Lung microvascular endothelial cell (primary cell): ENCODE measurements at places on chromosomes 1 and 21. TPM values are rescaled to one million over a fixed set of nuclear protein-coding genes. Genes with fewer than 3 reads are reported as not detected.

DNA sequence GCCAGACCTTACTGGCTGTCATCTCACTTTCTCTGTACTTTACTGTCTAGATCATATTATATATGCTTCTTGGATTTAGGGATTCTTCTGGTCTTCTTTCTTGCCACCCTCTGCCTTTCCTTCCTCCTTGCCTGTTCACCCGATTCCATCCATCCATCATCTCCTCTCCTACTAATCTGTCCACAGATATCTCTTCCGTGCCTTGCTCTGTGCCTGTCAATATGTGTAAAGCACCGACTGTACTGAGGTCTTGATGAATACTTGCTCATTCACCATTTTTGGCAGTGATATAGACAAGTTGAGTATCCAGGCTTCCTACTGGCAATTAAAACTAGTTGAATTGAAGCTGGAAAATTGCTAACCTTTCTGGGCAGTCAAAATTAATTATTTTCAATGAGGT, 8.1 kb downstream of the FMN2 start:
- DNase-seq, result no peak

GRCh38 chr1:89870998-89871397, 50.2 kb downstream of the LRRC8D start:
- no peak for DNase-seq

GRCh38 chr1:30749691-30750583, 7.6 kb downstream of the LAPTM5 start:
- DNase-seq, result no peak

DNA sequence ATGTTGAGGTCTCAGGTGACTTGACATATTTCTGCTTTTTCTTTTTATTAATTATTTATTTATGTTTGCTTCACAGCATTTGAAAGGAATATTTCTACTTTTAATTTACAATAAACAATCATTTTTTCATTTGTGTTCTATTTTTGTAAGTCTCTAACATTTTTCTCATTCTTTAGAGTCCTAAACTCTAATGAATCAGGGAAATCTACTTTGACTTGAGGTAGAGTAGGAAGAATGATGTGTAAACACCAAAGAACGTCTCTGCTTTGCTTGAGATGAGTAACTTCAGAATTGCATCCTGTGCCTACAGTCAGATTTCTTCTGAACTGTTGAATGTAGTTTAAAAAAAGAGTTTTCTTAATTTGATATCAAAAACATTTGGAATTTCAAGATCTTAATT, 65.2 kb downstream of the CNST start:
- DNase-seq, result peak; percentile 67

DNA sequence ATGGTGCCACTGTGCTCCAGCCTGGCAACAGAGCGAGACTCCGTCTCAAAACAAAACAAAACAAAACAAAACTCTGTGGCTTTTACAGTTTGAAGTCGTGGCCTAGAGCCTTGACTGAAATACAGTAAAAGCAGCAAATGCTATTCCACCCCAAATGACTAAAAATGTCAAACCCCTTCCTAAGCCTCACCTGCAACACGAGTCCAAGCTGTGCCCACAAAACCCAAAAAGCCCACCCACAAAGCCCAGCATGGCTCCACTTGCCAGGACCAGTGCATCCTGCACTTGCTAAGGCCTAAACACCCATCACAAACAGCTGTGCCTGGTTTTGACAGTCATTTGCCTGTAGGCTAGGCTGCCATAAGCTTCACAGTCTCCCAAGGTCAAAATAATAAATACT, 21.3 kb downstream of the VAV3 start:
- DNase-seq, result no peak

- peak; percentile 84 for DNase-seq
These were observed 67.7 kb upstream of the RCC1 start for GRCh38 chr1:28437924-28438699.

GRCh38 chr1:244140420-244140819, 89.3 kb downstream of the ZBTB18 start:
- no peak for DNase-seq

DNA sequence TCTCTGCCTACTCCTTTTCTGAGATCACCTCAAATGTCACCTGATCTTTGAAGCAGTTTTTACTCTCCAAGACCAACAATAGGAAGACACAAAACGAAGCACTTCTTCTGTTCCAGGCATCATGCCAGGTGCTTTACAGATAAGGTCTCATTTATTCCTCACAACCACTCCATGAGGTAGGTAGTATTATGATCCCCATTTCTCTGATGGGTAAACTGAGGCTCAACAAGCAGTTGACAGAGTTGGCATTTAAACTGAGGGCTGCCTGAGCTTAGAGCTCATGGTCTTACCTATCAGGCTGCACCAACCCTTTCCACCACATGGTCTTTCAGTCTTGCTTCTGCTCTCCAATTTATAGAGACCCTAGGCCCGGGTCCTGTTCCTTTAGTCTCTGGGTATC, 147.2 kb upstream of the JUN start:
- no peak for DNase-seq

DNA sequence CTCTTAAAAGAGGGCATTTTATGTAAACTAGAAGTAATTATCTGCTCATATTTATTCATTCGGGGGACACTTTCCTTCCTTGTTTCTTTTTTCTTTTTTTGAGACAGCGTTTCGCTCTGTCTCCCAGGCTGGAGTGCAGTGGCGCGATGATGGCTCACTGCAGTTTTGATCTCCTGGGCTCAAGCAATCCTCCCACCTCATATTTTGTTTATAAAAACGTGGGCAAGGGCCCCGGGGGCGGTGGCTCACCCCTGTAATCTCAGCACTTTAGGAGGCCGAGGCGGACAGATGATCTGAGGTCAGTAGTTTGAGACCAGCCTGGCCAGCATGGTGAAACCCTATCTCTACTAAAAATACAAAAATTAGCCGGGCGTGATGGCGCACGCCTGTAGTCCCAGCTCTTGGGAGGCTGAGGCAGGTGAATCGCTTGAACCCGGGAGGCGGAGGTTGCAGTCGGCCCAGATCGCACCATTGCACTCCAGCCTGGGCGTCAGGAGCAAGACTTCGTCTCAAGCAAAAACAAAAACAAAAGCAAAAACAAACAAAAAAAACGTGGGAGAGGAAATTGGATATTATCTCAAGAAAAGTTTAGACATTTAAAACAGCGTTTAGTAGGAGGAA, 926 bp upstream of the DFFA start:
- no peak for DNase-seq

GRCh38 chr1:36816348-36816747, 218.0 kb downstream of the GRIK3 start:
- no peak for DNase-seq

GRCh38 chr21:28871388-28872010, 121.2 kb downstream of the LTN1 start:
- DNase-seq, result no peak

DNA sequence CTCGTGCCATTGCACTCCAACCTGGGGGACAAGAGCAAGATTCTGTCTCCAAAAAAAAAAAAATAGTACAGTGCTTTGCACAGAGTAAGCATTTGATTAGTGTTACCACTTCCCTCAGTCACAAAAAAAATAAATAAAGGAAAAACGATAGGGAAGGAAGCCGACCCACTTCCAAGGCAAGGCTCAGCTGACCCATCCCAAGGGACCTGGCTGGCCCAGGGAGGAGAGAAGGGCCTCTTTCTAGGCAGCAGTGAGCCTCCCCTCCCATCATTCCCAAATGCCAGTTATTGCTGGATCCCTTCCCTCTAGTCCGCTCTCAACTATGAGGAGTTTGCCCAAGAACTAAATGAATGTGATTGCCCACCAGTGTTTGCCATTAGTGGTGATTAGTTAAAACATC, 77.8 kb downstream of the TMEM53 start:
- DNase-seq, result no peak

- DNase-seq, result no peak
These were observed 85.2 kb upstream of the TLR5 start for GRCh38 chr1:223228201-223228600.

DNA sequence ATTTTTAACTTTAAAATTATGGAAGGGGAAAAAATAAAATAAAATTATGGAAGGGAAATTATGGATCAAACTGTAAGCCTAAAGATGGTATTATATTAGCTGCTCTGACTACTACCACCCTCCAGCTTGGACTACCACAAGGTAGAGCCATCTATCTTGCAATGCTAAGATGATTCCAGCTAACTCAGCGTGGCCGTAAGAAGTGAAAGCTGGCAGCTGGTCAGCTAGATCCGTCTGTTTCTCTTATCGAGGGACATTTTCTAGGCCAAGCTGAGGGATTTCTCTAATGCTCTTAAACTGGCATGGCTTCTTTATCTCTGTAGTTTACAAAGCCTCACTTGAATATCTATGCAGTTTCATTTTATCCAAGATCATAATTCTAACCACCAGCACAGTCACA, 31.5 kb downstream of the LYST start:
- DNase-seq, result peak; percentile 58

DNA sequence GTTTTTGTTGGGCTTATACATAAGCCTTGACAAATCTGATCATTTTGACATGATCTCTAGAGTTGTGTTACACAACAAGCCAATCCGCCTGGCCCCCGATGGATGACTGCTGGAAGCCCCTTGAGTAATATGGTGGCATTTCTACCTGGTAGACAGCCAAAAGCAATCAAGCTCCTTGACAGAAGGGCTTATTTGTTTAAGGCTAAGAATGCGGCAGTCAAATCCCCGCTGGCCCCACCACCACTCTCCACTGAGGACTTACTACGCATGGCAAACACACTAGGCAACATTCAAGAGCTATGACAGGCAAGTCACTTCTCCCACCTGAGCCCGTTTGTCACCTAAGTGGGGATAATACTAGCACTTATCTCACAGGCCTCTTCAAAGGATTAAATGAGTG, 33.4 kb upstream of the C1orf198 start:
- DNase-seq, result no peak

DNA sequence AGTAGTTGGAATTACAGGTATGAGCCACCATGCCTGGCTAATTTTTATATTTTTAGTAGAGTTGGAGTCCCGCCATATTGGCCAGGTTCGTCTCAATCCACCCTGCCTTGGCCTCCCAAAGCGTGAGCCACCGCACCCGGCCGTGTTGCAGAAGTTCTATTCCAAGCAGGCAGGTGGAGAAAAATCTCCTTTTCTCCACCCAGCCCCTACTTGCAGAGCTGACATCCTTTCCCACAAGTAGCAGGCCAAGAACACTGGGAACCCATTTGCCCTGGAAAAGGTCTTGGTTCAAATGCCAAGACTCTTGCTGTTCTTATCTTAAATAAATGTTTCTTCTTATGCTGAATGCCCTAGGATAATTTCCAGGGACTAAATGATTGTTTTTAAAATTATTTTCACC, 17.5 kb downstream of the AGL start:
- DNase-seq, result no peak

FBXO44 gene
- 7.4 and 9.9 TPM in 2 replicates for total RNA-seq

RAD54L gene
- 0.79 and 2.2 TPM in 2 replicates for total RNA-seq

CDC20 gene
- 6.9 and 27.5 TPM in 2 replicates for total RNA-seq

CRYBG2 gene
- total RNA-seq, result 0.44 TPM in 1 of 2 replicates, not detected in the other

CNR2 gene
- total RNA-seq, result not detected in 2 replicates

CBR1 gene
- 19.2 and 29.9 TPM in 2 replicates for total RNA-seq
